ENCODE measurements at places on chromosomes 2 and 18.
A peak's percentile ranks its signal among the peaks of the same experiment; 100 is the strongest.

DNA sequence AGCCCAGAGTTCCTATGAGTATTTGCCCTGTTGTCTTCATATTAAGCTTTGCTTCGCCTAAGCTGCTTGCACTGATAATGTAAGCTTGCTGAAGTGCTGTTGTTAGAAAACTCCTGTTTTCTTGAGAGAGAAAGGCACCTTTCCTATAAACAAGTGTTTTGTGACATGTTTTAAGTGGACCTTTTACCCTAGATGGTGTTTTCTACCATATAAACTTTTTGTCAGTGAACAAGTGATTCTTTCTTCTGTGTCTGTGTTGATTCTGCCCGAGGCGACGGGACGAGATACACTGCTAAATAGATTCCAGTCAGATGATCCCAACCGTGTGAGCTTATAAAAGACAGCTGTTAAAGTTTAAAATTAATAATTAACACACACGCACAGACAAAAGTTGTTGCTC, 24.1 kb downstream of the CABLES1 start:
- no peak for DNase-seq

GRCh38 chr2:39123436-39123999, 2.7 kb upstream of the SOS1 start:
- no peak for DNase-seq

- no peak for DNase-seq
Observed at GRCh38 chr2:191803007-191803406, 43.9 kb downstream of the CAVIN2 start.

DNA sequence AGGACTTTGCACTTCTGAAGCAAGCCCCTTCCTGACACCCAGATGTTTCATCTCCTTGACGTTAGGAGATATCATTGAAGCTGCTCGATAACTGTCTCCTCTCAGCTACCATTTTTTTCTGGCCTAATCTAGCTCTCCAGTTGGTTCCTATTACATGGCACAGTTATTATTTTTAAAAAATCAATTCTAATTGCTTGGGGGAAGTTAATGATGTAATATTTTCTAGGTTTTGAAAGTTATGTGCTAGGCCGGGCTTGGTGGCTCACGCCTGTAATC, 22.5 kb upstream of the RAB31 start:
- DNase-seq: no peak

DNA sequence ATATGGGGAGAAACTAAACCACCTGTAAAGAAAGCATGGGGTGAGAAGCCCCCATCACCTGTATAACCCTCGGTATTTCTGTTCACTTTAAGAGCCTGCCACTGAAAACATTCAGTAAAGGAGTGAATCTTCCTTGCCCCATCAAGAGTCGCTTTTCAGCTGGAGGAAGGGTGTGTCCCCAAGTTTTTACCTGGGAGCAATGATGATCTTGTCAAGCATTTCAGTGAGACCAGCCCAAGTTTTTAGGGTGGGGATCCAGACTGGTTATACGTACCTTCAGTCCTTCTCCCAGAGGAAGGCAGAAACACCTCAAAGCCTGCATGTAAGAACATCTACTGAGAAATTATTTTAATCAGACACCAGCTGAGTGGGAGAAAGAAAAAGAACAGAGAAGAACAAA, at the start of gene DSG1:
Gene DSG1 (plus strand): TSS at position 301 of the 400 bp plus-strand sequence. CDS start 141 bp downstream, outside the sequence.
- DNase-seq: peak; percentile 45

Data from epithelial cell of esophagus (primary cell).